ENCODE measurements at places on chromosomes 13 and 19.

GRCh38 chr19:47081095-47081494 is 32.5 kb downstream of the ZC3H4 start:
- DNase-seq: no peak

GRCh38 chr13:50613356-50613831 is 230.1 kb downstream of the DLEU7 start:
- no peak for DNase-seq

- DNase-seq: no peak
Measured at GRCh38 chr19:17530586-17530985, 19.1 kb downstream of the PGLS start.

DNA sequence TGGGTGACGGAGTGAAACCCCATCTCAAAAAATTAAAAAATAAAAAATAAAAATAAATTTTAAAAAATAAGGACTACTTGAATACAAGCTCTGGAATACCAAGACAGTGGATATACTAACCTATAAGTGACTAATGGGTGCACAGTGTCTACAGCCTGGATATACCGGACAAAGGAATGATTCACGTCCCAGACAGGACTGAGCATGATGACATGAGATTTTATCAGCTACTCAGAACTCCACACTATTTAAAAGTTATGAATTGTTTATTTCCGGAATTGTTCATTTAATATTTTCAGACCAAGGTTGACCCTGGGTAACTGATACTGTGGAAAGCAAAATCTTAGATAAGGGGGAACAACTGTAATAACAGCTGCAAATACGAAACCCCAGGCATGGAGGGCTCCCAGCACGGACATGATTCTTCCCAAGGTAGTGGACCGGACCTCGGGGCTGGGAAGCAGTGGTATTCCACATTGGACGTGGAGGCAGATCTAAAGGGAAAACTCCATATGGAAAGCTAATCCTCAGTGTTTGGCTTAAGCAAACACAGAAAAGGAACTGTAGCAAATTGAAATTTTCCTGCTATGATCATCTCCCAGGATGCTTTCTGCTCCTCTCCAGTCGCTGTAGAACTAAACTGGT is 102.6 kb upstream of the TSHZ3 start:
- DNase-seq: no peak

- no peak for DNase-seq
Measured at GRCh38 chr13:61463024-61463423, 47.4 kb upstream of the PCDH20 start.

DNA sequence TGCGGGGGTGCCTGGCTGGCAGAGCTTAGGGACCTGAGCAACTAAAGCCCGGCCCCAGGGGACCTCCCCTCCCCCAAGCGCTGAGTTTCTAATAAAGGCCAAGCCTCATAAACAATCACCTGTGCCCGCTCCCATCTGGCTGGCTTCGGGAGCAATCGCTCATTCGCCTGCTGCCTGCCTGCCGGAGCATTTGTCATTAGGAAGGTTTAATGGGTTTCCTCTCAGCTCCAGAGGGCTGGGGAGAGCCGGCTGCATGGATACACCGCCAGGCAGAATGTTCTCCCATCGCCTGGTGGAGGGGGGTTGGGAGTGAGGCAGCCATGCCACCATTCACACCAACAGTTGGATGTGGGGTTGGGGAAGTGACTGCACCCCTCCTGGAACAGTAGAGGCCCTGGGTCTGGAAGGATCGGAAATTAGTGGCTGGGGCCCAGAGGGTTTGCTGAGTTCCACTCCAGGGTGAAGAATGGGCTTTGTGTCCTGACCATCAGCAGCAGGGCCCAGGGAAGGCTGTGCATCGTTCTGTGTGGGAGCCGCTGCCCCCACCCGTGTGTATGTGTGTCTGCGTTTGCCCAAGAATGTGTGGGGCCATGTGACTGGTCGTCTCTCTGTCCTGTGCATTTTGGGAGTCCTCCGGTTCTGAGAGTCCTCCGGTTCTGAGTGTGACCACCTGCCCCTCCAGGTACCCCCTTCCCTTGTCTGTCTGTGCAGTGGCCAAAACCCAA is 15.3 kb downstream of the PIN1 start:
- DNase-seq: no peak

DNA sequence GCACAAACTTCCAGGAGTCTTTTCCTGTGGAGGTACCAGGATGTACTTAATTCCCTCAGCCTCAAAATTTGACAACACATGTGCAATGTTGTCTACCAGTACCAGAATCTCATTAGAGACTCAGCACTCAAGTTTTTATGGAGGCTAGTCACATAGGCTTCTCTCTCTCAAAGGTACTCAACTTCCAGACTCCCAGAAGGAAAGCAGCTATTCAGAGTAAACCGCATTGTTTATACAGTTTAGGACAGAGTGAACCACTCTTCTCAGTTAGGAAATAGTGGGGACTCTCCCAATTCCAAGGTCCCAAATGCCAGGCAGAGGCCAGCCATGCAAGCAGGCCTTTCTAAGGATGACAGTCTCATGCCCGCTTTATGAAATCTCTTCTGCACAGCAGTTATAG is 8.5 kb upstream of the C1QTNF9B start:
- no peak for DNase-seq

- no peak for DNase-seq
Measured at GRCh38 chr13:48476215-48476614, 56.7 kb downstream of the RCBTB2 start.

- DNase-seq: no peak
Measured at GRCh38 chr13:43343645-43344044, 320.3 kb downstream of the DNAJC15 start.

DNA sequence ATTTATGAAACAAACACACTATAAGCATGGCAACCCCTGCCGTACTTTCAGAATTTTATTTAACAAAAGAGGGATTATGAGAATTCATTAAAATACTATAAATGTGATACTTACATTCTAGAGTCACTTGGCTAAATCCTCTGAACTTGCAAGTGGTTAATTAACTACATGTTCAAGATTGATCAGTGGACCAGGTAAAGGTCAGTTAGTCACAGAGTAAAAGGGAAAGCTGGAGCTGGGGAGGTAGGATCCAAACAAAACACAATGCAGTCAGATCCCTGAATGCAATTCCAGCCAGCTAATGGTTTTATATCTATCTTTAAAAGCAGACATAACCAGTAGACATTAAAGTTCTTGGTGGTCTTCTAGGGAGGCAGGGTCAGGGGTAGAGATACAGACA is 270.5 kb downstream of the DIAPH3 start:
- DNase-seq: no peak

- no peak for DNase-seq
Measured at GRCh38 chr19:37056776-37057175, 21.5 kb upstream of the ZNF420 start.

- DNase-seq: no peak
Measured at GRCh38 chr19:17677002-17677401, 11.2 kb downstream of the UNC13A start.
